Colonic mucosa (tissue), 4 donors: ENCODE measurements at places on chromosomes 11 and 22. TPM values are rescaled to one million over a fixed set of nuclear protein-coding genes. Genes with fewer than 3 reads are reported as not detected.
A peak's percentile ranks its signal among the peaks of the same experiment; 100 is the strongest.

DNA sequence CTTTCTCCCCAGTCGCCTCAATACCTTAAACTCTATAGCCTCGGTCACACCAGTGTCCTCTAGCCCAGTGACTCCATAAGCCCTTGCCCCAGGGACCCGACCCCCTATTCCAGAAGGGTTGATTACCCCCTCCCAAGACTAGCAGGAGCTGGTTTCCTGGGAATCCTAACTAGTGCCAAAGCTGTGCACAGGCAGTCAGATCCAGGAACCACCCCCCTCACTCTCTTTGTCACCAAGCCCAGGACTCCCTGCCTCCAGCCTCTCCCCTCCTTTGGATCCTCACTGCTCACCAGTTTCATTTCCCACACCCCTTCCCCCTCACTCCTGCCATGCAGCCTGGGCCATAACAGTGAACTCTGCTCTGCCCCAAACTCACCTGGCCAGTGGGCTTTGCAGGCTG lies 9.8 kb downstream of the LTBP3 start:
- no peaks in the 10 kb centered on the region for H3K27me3 ChIP-seq
- no peak overlapping the region for H3K27ac ChIP-seq
- no peak for DNase-seq
- no peak overlapping the region for H3K4me3 ChIP-seq

GRCh38 chr11:83801799-83802198 lies 515.6 kb upstream of the CCDC90B start:
- no peak overlapping the region for H3K27ac ChIP-seq
- no peaks in the 10 kb centered on the region for H3K27me3 ChIP-seq
- H3K4me1 ChIP-seq = no peaks in the 10 kb centered on the region
- no peak for DNase-seq

GRCh38 chr11:126083829-126084607 lies 21.4 kb upstream of the CDON start:
- no peak for DNase-seq
- H3K27me3 ChIP-seq = no peaks in the 10 kb centered on the region
- H3K4me3 ChIP-seq = no peak overlapping the region
- no peak overlapping the region for H3K27ac ChIP-seq
- H3K36me3 ChIP-seq = no peaks in the 10 kb centered on the region
- no peaks in the 10 kb centered on the region for H3K4me1 ChIP-seq

DNA sequence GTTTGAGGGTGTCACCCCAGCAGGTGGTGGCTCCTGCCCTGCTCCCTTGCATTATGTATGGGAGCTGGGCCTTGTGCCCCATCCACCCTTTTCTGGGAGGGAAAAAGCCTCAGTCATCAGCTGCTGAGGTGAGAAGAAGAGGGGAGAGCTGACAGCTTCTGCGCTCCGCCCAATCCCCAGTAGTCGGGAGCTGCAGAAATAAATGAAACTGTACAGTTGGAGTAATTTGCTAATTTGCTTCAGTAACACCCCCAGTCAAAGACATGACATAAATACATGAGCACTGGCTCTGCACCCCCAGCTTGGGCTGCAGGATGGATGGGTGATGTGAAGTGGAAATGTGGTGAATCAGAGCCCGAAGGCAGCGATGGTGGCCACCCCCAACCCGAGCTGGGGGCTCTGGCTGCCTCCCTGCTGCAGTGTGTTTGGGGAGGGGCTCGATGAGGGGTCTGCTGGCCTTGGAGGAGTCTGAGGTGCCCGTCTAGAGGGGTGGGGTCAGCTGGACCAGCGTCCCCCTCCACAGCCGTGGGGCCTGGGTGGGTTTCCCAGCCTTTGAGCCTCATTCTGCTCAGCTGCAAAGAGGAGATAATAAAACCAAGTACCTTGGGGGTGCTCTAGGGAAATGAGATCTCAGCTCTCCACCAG lies 59.2 kb downstream of the MPPED1 start:
- H3K27me3 ChIP-seq = no peaks in the 10 kb centered on the region
- no peaks in the 10 kb centered on the region for H3K4me1 ChIP-seq
- H3K36me3 ChIP-seq = no peaks in the 10 kb centered on the region
- no peak overlapping the region for H3K4me3 ChIP-seq

DNA sequence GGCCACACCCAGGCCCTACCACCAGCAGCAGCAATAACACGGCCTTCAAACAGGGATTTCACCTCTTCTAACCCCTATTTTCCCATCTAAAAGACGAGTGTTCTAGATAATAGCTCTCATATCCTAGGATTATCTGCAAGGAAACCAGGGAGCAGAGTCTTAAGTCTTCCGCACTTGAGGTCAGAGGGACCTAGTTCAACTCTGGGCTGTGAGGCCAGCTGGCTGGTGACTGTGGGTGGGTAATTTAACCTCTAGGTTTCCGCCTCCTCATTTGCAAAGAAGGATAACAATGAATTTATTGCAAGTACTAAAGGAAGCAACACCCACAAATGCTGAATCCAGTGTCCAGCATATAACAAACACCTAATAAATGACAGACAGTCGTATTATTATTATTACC lies 70.1 kb downstream of the LARGE1 start:
- H3K36me3 ChIP-seq = no peaks in the 10 kb centered on the region
- H3K4me1 ChIP-seq = peaks cover 5% of the 10 kb centered on the region
- no peak overlapping the region for H3K27ac ChIP-seq
- no peaks in the 10 kb centered on the region for H3K27me3 ChIP-seq
- no peak for DNase-seq
- no peak overlapping the region for H3K4me3 ChIP-seq

- no peaks in the 10 kb centered on the region for H3K4me1 ChIP-seq
- no peaks in the 10 kb centered on the region for H3K27me3 ChIP-seq
- H3K36me3 ChIP-seq = no peaks in the 10 kb centered on the region
These were observed 32.6 kb downstream of the TSPAN4 start for GRCh38 chr11:875203-875602.

- H3K27ac ChIP-seq = no peak overlapping the region
- H3K27me3 ChIP-seq = no peaks in the 10 kb centered on the region
- no peak overlapping the region for H3K4me3 ChIP-seq
These were observed 41.5 kb upstream of the CNTN5 start for GRCh38 chr11:98979205-98979604.

- H3K36me3 ChIP-seq = no peaks in the 10 kb centered on the region
- no peak overlapping the region for H3K4me3 ChIP-seq
- no peaks in the 10 kb centered on the region for H3K27me3 ChIP-seq
- no peaks in the 10 kb centered on the region for H3K4me1 ChIP-seq
- no peak for DNase-seq
- no peak overlapping the region for H3K27ac ChIP-seq
These were observed 37.3 kb upstream of the ARL14EP start for GRCh38 chr11:30285416-30286121.

- no peaks in the 10 kb centered on the region for H3K4me1 ChIP-seq
- H3K27ac ChIP-seq = no peak overlapping the region
- no peak overlapping the region for H3K4me3 ChIP-seq
- DNase-seq = no peak
- no peaks in the 10 kb centered on the region for H3K36me3 ChIP-seq
These were observed 38.2 kb upstream of the ALX4 start for GRCh38 chr11:44348114-44348513.

- no peak for DNase-seq
- H3K4me3 ChIP-seq = no peak overlapping the region
- H3K27ac ChIP-seq = no peak overlapping the region
- no peaks in the 10 kb centered on the region for H3K36me3 ChIP-seq
- no peaks in the 10 kb centered on the region for H3K27me3 ChIP-seq
These were observed 809.4 kb upstream of the RAG2 start for GRCh38 chr11:37407461-37407860.

GRCh38 chr22:30307041-30307574 lies 17.8 kb upstream of the CASTOR1 start:
- H3K4me1 ChIP-seq = peaks cover 68% of the 10 kb centered on the region
- no peaks in the 10 kb centered on the region for H3K36me3 ChIP-seq
- no peaks in the 10 kb centered on the region for H3K27me3 ChIP-seq
- no peak overlapping the region for H3K4me3 ChIP-seq
- DNase-seq = no peak

GRCh38 chr22:49281467-49282340 lies 546.0 kb downstream of the BRD1 start:
- no peak overlapping the region for H3K4me3 ChIP-seq
- no peaks in the 10 kb centered on the region for H3K4me1 ChIP-seq
- H3K36me3 ChIP-seq = no peaks in the 10 kb centered on the region

DNA sequence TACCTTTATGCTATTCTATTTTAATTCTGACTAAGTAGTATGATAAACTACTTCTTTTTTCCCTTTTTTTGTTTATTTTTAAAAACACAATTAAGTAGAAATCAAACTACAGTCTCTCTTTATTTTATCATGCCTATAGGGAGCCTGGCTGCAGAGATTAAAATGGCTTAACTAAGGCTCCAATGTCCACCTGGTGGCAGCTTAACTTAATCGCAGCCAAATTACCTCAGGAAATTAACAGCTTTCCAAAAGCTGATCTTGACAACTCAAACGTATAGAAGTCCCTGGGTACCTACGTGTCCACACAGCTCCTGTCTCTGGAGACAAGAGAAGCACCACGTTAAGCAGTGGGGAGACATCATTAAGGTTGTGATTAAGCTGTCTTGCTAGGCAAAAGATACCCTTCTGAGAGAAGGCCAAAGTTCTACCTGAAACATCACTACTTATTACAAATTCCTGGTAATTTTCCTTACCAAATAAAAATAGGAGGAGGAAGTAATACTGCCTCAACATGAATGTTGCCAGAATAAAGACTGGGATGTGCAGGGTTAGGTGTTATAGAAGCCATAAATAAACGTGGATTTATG lies 63.2 kb upstream of the SNX19 start:
- no peaks in the 10 kb centered on the region for H3K27me3 ChIP-seq
- H3K4me3 ChIP-seq = no peak overlapping the region
- no peaks in the 10 kb centered on the region for H3K36me3 ChIP-seq
- no peaks in the 10 kb centered on the region for H3K4me1 ChIP-seq

DNA sequence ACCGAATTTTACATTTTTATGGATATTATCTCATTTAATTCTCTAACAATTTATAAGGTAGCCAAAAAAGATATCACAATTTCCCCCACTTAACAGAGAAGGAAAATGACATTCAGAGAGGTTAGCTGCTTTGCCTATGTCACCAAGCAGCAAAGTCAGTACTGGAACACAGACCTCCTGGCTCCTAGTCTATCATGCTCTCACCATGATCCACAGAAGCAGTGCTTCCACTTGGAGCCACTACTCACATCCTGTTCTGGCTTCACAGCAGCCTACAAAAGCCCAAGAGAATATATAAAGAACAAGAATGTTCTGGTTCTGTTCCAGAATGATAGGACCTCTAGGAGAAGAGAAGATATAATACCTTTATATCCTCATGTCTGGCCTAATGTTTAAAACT lies 59.5 kb upstream of the SCUBE2 start:
- no peak overlapping the region for H3K4me3 ChIP-seq
- H3K27me3 ChIP-seq = no peaks in the 10 kb centered on the region
- H3K4me1 ChIP-seq = no peaks in the 10 kb centered on the region
- no peak overlapping the region for H3K27ac ChIP-seq

GRCh38 chr11:11318461-11318860 lies 34.6 kb downstream of the CSNK2A3 start:
- no peak overlapping the region for H3K27ac ChIP-seq

- H3K4me1 ChIP-seq = peaks cover 10% of the 10 kb centered on the region
- DNase-seq = peak; percentile 63
- no peaks in the 10 kb centered on the region for H3K27me3 ChIP-seq
- no peak overlapping the region for H3K27ac ChIP-seq
These were observed 11.0 kb downstream of the CRELD2 start for GRCh38 chr22:49929211-49929979.

GRCh38 chr11:78784321-78785061 lies 209.8 kb upstream of the NARS2 start:
- H3K4me1 ChIP-seq = no peaks in the 10 kb centered on the region
- DNase-seq = no peak
- no peaks in the 10 kb centered on the region for H3K36me3 ChIP-seq

- no peaks in the 10 kb centered on the region for H3K27me3 ChIP-seq
- H3K4me1 ChIP-seq = no peaks in the 10 kb centered on the region
- no peak overlapping the region for H3K4me3 ChIP-seq
These were observed 13.8 kb upstream of the MIAT start for GRCh38 chr22:26643418-26644100.

DNA sequence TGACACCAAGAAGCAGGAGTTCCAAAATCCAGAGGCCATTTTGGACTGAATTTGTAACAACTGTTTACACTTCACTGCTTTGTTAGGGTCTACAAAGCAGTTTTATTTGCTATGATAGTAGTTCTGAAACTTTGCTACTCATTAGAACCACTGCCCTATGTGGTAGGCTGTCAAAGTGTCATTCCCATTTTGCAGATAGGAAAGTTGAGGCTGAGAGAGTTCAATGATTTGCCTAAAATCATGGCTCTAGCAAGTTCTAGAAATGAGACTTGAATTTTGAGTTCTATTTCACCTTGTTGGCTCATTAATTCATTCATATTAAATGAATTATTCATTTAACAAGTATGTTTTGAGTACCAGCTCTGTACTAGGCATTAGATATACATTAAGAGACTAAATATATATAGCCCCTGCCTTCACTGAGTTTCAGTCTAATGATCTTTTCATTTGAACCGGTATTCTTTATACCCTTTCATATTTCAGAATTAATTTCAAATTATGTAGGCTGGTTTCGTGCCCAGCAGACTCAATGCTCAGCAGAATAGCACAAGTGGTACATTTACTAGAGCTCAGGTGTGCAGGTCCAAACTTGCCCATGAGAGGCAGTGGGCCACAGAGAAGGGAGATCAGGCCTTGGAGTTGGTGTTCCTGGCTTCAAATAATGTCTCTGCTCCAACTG lies 93.5 kb downstream of the ME3 start:
- H3K4me1 ChIP-seq = peaks cover 4% of the 10 kb centered on the region
- H3K27me3 ChIP-seq = no peaks in the 10 kb centered on the region
- H3K27ac ChIP-seq = peak overlapping the region; percentile 26
- no peaks in the 10 kb centered on the region for H3K36me3 ChIP-seq

GRCh38 chr11:75814363-75814676 lies 690 bp upstream of the UVRAG start:
- peaks cover 7% of the 10 kb centered on the region for H3K4me1 ChIP-seq
- H3K27ac ChIP-seq = peak overlapping the region; percentile 83
- H3K4me3 ChIP-seq = peak overlapping the region; percentile 84
- no peaks in the 10 kb centered on the region for H3K36me3 ChIP-seq
- H3K27me3 ChIP-seq = no peaks in the 10 kb centered on the region
- no peak for DNase-seq

DNA sequence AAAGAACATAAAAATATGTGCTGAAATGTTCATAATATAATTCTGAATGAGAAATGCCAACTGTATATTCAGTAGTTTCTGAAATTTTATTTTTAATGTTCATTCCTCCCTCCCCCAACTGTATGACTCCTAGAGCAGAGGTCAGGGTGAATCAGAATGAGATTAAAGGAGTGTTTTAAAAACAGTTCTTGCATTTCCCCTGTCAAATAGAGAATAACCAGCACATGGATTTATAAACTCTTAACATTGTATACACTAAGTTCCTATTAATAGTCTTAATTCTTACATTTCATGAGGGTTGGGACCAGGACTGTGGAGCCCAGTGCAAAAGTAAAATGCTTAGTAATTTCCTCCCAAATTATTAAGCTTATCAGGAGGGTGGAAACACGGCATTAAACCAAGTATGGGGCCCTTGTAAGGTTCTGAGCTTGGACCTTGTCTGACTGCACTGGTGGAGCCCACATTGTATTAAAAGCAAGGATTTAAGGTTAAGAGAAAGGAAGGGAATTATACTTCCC lies 474.6 kb upstream of the RAG2 start:
- no peak for DNase-seq
- H3K27ac ChIP-seq = no peak overlapping the region
- no peaks in the 10 kb centered on the region for H3K36me3 ChIP-seq
- no peak overlapping the region for H3K4me3 ChIP-seq
- H3K27me3 ChIP-seq = no peaks in the 10 kb centered on the region
- no peaks in the 10 kb centered on the region for H3K4me1 ChIP-seq

GRCh38 chr11:127843483-127844396 lies 743.6 kb downstream of the ETS1 start:
- H3K36me3 ChIP-seq = no peaks in the 10 kb centered on the region
- no peaks in the 10 kb centered on the region for H3K4me1 ChIP-seq
- H3K4me3 ChIP-seq = no peak overlapping the region
- no peaks in the 10 kb centered on the region for H3K27me3 ChIP-seq
- peak; percentile 74 for DNase-seq
- no peak overlapping the region for H3K27ac ChIP-seq

Gene PGA4
- total RNA-seq = not detected

Gene OR51E2
- total RNA-seq = 0.30 TPM

Gene SLC5A1
- 47.9 TPM for total RNA-seq
